ENCODE measurements at places on chromosomes 3 and 15. TPM values are rescaled to one million over a fixed set of nuclear protein-coding genes. Genes with fewer than 3 reads are reported as not detected.

Gene ADAMTS17
- 2.5 TPM for total RNA-seq

Gene CLDN1
- 0.10 TPM for total RNA-seq

Gene MKRN3
- total RNA-seq, result 1.4 TPM

Gene CELSR3
- total RNA-seq, result 18.6 TPM

Gene GNAT1
- total RNA-seq, result not detected

Gene MTFMT
- 26.8 TPM for total RNA-seq

DNA sequence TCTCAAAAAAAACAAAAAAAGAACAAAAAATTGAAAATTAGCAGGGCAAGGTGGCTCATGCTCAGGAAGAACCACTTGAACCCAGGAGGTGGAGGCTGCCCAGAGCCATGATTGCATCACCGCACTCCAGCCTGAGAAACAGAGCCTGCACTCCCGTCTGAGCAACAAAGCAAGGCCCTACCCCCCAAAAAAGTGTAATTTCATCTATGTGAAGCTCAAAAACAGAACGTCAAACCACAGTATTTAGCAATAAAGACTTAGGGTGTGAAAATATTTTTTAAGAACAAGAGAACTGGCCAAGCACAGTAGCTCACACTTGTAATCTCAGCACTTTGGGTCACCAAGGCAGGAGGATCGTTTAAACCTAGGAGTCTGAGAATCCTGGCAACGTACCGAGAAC is 38.2 kb downstream of the STAG1 start:
- no peak for DNase-seq

DNA sequence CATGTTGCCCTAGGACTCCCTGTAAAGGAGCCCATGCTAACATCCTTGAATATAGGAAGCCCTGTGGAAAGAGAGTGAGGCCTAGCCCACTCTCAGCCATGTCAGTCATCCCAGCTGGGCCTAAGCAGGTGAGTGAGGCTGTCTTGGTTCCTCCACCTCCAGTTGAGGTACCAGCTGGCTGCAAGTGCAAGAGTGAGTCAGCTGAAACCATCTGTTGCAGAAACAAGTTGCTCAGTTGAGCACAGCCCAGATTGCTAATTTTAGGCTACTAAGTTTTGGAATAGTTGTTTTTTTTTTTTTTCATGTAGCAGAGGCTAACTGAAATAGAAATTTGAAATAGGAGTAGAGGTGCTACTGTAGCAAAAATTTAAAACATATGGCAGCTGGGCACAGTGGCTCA is 43.7 kb upstream of the ADPGK start:
- DNase-seq, result no peak

DNA sequence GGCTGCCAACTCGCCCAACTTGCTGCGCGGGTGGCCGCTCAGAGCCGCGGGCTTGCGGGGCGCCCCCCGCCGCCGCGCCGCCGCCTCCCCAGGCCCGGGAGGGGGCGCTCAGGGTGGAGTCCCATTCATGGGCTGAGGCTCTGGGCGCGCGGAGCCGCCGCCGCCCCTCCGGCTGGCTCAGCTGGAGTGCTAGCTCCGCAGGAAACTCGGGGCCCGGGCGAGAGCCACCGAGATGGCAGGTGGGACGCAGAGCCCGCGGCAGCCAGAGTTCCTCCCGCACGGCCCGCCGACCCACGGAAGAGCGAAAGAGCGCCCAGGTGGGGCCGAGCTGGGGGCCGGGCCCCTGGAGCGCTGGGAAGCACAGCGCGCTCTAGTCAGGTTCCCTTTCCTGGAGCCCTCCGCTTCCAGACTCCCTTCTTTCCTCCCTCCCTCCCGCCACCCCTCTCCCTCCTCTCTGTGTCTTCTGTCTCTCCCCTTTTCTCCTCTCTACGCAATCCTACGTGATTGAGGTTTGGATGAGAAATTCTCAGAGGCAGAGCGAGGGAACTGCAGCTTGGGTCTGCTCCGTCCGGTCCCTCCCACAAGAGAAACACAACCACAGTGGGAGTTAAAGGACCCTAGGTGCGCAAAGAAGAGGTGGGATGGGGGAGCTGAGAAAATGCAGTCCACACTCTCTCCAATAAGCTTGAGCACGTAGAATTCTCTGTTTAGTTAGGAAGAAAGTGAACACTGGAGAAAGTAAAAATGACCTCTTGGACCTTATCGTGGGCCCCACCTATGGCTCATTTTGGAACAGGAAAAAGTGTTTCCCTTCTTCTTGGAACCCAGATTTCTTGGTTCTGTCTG is 317.3 kb downstream of the FGF12 start:
- DNase-seq, result no peak

- DNase-seq, result no peak
These were observed 8.3 kb downstream of the PLD1 start for GRCh38 chr3:171801738-171802589.

- no peak for DNase-seq
These were observed 102.0 kb downstream of the SST start for GRCh38 chr3:187568171-187568570.

GRCh38 chr3:167354751-167355150 is 25.3 kb downstream of the ZBBX start:
- DNase-seq, result no peak

GRCh38 chr3:100257586-100257985 is 3.2 kb upstream of the TBC1D23 start:
- no peak for DNase-seq

DNA sequence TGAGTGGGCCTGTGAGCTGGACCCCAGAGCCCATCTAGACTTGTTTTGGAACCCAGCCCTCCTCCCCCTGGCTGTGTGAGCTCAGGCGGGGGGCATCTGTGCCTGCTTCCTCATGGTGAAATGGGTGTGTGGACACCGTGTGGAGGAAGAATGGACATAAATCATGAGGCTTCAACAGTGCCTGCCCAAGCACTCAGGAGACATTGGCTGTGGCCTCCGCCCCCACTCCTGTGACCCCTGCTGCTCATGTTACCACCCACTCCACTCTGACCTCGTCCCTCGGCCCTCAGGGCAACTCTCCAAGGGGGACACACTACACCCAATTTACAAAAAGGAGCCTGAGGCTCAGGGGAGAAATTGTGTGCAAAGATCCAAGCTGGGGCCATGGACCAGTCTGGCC is 16.6 kb downstream of the TPRA1 start:
- DNase-seq, result no peak

DNA sequence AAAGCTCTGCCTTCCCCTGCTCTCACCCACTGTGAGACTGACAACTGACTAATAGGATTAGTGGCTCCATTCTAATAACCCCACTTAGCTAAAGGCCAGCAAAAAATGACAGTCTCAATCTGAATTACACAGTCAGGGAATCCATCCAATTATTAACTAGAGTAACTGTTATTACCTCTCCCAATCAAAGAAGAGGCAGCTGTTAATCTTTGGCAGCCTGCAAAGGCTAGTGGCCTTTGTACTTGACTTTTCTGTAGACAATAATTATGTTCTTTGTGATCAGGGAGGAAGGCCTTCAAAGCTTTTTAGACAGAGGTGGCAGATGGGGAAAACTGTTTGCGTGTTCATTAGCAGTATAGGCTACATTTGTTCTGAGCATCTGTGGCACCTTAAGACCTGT is 177.7 kb downstream of the ISL2 start:
- no peak for DNase-seq

GRCh38 chr15:63380808-63381282 is 801 bp downstream of the CA12 start:
- no peak for DNase-seq

GRCh38 chr15:60758961-60759729 is 280.2 kb upstream of the ICE2 start:
- no peak for DNase-seq
